GM13976 (cell line): ENCODE measurements at places on chromosomes 16 and 17.
A peak's percentile ranks its signal among the peaks of the same experiment; 100 is the strongest.

GRCh38 chr16:85169333-85170065 is 57.2 kb upstream of the CIBAR2 start:
- DNase-seq = peak; percentile 69

- DNase-seq = no peak
These were observed 3.9 kb upstream of the WFIKKN1 start for GRCh38 chr16:626787-627453.

DNA sequence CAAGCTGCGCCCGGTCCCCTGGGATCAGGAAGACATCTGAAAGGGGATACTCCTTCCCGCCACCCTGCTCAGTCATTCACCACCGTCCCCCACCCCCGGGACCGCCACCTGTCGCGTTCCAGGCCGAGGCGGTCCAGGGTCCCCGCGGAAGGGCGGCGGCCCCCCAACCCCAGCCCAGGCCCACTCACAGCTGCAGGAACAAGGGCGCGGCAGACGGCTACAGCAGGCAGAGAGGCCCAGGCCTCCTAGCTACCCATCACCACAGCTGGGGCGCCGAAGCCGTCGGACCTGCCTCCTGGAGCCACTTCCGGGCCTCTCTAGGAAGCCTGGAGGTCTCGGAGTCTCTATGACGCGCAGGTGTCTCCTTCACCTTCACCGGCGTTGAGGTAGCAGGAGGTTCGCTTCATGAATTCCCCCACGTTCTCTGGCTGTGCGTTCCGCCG is at the start of gene SDR42E1:
SDR42E1 (minus strand) TSS at position 272 of the 443 bp plus-strand sequence. CDS start 10,612 bp downstream, outside the sequence.
- peak; percentile 36 for DNase-seq

DNA sequence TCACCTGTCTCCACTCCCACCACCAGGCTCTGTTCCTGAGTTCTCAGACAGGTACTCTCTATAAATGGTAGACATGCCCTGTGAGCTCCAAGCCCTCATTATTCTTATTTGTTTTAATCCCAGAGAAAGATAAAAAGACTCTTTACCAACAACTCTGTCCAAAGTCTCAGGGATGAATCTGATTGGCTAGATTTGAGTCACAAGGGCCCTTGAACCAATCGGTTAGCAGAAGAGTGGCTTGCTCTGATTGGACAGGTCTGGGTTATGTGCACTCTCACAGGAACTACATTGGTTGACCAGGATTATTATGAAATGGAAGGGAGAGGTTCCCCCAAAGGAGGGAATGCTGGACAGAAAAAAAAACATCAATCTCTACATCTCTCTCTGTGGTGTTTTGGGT is 7.5 kb downstream of the COTL1 start:
- no peak for DNase-seq

DNA sequence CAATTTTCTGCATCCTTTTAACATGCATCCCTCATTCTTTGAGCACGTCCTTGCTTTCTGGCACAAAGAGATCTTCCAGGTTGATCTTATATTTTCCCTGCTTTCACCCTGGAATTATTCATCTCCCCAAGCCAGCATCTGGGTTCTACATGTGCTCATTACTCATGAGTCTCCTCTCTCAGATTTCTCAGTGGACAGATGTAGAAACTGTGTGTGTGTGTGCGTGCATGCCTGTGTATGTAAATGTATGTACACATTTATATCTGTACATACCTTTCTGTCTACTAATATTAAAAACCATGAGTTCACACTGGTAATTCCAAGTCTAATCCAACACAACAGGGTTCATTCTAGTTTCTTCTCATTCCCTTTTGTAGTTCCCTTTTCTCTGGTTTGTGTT is 41.9 kb upstream of the NSRP1 start:
- no peak for DNase-seq

- no peak for DNase-seq
These were observed 34.3 kb downstream of the STAT5B start for GRCh38 chr17:42241871-42242270.

GRCh38 chr16:71648921-71649320 is 22.9 kb downstream of the MARVELD3 start:
- DNase-seq = no peak

DNA sequence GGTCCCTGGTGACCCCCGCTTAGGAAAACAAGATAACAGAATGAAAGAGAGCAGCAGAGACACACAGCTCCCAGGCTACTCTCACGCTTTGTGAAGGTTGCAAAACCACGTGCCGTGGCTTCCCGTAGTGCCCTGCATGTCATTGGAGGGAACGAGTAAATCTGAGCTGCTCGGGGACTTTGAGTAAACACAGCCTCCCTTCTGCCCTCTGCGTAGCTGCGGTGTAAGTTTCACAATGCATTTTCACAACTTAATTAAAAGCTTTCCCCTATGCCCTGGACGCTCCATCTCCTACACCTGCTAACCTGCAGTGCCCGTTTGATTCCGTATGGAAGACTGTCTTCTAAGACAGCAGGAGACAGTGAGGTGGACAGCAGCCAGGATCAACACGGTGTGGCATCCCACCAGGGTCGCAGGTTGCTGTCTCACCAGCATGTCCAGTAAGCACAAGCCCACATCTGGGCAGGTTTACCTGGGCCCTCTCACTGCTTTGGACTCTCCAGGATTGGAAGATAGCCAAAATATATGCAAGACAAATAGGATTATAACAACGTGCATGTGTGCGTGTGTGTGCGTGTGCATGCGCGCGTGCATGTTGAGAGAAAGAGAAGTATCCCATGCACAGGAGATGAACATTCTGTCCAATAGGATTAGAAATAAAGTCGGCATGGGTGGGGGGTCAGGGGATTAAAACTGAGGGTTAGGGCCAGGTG is 116.4 kb upstream of the RCVRN start:
- no peak for DNase-seq

- DNase-seq = no peak
These were observed 157.6 kb downstream of the CPPED1 start for GRCh38 chr16:12646098-12646489.

DNA sequence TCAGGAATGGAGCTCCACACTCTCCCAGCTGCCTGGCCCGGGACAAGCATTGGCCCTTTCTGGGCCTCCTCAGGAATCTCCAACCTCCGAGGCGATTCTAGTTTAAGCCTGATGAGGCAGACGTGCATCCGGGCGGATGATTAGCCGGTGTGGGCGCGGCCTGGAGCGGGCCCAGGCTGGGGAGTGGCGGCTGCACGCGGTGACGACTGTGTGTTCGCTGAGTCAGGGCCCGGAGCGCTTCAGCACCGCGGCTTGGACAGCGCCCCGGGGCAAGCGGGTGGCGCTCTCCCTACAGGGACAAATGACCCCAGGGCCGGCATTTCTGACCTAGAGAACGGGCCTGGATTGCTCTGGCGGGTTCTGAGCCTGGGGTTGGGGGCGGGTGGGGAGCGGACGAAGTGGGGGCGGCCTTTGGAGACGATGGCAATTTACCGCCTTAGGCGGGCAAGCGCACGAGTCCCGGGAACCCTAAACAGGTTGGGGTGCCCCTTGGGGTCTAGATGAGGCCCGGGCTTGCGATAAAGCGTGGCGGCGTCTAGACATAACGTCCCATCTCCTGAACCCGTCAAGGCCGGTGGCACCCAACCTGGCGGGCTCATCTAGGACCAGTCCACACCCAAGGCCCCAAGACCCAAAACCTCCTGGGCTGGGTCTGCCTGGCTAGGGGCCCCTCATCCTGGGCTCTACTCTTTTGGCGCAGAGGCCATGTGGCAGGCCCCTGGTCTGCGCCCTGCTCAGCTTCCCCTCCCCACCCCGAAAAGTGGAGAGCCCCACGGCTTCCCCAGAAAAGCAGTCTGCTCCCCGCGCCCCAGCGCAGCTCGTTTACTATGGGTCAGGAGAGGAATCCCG is 22.3 kb upstream of the ZNHIT3 start:
- DNase-seq = peak; percentile 81

DNA sequence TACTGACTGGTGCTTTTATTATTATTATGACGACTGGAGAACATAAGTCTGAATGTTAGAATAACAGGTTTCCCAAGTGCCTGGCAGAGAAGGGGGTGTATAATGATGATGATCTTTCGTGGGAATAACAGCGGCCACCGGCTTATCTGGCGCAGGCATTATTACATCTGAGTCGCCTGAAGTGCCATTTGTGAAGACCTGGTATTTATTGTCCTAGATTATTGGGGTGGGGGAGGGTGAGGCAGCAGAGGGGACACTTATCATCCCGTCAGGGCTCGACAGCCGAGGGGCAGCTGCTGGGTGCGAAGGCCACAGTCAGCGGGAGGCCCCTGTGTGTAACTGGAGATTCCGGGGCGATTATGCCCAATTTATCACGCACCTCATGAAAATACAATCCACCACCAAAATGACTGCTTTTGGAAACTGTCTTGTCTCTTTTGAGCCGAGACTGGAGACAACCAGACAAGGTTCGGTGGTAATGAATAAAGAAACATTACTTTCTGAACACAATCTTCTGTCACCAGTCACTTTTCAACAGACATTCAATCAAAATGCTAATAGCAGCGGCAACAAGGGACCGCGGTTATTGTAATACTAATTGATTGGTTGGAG is 199.3 kb downstream of the CCDC182 start:
- DNase-seq = no peak

GRCh38 chr16:27425961-27426360 is 24.0 kb downstream of the IL21R start:
- no peak for DNase-seq

DNA sequence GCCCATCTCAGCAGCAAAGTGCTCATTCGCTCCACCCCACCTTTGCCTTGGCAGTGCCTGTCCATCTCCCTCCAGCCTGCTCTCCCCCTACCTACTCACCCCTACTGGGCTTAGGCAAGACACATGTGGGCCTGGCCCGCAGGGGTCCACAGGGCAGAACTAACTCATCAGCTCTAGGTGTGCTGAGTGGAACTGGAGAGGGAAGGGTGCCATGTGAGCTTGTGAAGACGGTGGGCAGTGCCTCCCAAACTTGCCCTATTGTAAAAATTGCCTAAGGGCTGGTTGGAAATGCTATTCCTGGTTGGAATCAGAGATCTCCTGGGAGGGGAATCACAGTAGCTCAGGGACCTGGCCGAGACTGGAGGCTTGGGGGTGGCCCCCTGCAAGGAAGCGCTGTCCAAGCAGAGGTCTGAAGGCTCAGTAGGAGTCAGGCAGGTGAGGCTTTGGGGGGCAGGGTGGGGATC is 29.1 kb upstream of the TNS4 start:
- no peak for DNase-seq

DNA sequence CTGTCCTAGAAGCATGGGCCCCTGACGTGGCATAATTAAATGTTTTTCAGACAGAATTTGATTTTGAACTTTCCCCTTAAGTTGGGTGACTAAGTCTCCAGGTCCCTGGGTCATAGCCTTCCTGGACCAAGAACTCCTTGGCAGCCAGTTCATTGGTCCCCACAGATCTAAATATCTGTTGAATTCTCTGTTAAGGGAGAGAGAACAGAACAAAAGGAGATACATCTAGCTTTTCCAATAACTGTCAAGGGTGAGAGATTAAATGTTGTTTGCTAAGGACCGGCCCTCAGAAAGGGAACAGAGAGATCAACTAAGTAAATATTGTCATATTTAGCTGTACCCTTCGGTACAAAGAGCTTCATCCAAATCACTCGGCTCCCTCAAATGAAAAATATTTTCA is 78.2 kb upstream of the NOL11 start:
- DNase-seq = no peak

- DNase-seq = no peak
These were observed 14.0 kb downstream of the UNC119 start for GRCh38 chr17:28538296-28538895.

DNA sequence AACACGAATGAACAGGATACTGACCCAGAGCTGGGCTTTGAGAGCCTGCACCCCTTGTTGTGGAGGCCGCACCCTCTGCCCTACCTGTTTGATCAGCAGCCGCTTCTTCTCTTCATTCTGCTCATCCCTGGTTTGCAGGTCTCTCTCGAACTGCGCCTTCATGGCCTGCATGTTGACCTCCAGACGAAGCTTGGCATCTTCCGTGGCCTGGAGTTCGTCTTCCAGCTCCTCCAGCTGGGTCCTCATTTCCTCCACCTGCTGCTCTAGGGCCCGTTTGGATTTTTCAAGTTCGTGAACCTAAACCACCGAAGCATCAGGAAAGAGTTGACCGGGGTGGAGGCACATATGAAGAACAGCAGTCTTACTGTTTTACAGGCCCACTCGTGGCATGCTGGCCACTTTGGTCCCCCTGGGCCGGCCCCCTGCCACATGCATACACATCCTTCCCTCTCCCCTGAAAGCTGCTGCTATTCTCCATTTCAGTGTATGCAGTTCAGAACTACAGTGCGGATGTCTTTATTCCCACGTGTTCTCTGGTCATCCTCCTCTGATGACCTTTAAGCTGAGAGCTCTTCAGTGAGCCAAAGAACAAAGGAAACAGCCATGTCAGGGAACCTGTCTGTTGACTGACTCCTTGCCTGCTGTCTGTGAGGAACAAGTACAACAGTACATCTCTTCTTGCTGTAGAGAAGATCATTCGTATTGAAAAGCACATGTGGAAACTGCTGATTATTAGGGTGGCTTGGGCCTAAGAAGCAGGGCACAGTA is 54.8 kb downstream of the NDEL1 start:
- no peak for DNase-seq

DNA sequence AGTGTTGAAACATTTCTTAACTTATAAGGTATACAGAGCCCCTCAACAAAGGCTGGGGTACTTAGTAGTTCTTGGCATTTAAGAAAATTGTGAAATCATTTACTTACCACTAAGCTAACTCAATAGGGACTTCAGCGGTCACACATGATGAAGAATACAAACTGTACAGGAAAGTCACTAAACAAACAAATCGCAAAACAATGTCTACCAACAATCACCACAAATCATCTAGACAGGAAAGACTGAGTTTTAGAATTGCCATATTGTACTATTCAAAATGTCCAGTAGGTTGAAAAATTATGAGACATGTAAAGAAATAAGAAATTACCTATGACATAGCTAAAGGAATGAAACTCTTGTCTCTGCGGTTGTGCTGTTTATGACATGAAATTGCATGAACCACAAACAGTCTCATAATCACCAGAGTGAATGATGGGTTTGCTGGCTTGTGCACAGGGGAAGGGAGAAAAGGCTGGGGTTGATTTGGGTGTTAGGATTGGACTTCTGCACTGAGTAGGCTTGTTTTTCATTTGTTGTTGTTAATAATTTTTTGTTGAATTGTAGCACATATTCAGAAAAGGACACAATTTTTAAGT is 441.1 kb upstream of the MON1B start:
- DNase-seq = no peak

DNA sequence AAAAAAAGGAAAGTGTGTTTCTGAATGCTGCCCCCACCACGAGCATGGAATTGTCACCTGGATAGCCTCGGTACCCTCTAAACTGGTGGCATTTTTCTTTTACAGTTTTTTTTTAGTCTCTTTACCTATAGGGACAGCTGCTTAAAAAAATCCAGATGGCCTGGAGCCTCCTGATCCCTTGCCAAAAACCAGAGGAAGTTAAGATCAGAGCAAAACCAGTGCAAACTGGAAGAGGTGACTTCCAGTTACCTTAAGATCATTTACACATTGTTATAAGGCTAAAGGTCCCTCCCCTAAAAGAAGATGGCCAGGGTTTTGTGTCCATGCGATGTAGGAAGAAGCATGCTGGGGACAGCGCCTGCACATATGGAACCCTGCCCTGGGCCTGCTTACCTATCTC is 3.5 kb downstream of the MEFV start:
- no peak for DNase-seq

GRCh38 chr16:17467923-17468540 is 2.7 kb downstream of the XYLT1 start:
- DNase-seq = no peak
